ENCODE measurements at places on chromosomes 4 and X.

GRCh38 chr4:55172694-55173287 is 47.4 kb upstream of the KDR start:
- DNase-seq: no peak

DNA sequence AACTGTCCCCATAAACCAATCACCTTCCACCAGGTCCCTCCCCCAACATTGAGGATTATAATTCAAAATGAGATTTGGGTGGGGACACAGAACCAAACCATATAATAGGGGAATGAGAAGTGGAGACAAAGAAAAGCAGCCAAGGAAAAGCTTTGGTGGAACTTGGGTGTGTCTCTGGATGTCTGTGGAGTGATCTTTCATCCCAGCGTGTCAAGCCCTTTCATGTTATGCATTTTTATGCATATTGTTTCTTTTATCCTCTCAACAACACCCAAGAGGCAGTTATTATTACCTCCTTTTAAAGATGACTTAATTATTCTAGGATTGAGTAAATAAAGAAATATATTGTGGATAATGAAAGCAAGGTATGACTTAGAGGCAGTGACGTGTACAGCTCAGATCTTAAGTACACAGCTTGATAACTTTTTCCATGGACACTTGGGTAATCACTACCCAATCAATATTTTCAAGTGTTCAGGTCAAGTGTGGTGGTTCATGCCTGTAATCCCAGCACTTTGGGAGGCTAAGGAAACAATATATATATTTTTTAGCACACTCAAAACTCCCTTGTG is 42.6 kb upstream of the HOPX start:
- no peak for DNase-seq

DNA sequence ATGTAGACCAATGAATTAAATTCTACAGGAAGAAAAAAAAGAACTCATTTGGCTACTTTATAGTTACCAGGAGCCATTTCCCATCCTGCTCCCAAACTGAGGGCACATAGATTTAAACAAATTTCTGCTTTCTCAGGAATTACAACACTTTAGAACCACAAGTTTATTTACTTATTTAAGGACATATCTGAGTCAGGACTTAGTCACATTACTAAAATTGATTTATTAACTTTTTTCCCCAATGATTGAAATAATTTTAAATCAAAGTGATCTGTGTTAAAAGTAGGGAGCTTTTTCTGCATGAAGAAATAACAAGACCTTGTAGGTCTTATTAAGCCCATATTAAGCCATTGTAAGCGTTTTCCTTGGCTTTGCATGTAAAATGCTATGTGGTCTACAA is 291.0 kb upstream of the HAND2 start:
- no peak for DNase-seq

DNA sequence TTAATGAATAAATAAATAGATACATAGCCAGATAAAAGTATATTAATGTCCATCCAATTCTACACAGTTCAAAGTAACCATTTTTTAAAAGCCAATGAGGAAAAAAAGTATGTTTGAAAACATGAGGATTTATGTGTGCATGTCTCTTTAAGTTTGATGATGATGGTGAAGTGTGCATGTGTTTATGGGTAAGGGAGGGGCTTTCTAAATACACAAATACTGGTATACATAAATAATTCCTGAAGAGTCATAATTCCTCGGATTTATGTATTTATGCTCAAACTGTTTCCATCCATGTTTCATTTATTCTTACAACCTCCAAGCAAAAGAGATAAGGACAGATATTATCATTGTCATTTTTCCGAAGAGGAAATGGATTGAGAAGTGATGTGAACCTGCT is 75.4 kb downstream of the ENOX2 start:
- DNase-seq: no peak

Data from thyroid gland (tissue), 4 donors.